ENCODE measurements at places on chromosomes 6 and 20. TPM values are rescaled to one million over a fixed set of nuclear protein-coding genes. Genes with fewer than 3 reads are reported as not detected.

Gene FAM209A
- 0.15 TPM for total RNA-seq

Gene TAGAP
- total RNA-seq, result not detected

Gene PGC
- 225 TPM for total RNA-seq

Gene CPNE5
- total RNA-seq, result not detected

Gene NDUFAF4
- 89.4 TPM for total RNA-seq

Gene TSBP1
- not detected for total RNA-seq

Gene HRH3
- 0.10 TPM for total RNA-seq

Gene SMLR1
- 104 TPM for total RNA-seq

Gene ACTL10
- total RNA-seq, result not detected

Gene RIPOR2
- total RNA-seq, result 0.06 TPM

- DNase-seq, result no peak
These were observed 90.3 kb downstream of the OLIG3 start for GRCh38 chr6:137403855-137404254.

GRCh38 chr6:97669191-97670031 is 386.4 kb upstream of the MMS22L start:
- DNase-seq, result no peak

- DNase-seq, result no peak
These were observed 18.4 kb upstream of the MCM9 start for GRCh38 chr6:118953391-118953790.

DNA sequence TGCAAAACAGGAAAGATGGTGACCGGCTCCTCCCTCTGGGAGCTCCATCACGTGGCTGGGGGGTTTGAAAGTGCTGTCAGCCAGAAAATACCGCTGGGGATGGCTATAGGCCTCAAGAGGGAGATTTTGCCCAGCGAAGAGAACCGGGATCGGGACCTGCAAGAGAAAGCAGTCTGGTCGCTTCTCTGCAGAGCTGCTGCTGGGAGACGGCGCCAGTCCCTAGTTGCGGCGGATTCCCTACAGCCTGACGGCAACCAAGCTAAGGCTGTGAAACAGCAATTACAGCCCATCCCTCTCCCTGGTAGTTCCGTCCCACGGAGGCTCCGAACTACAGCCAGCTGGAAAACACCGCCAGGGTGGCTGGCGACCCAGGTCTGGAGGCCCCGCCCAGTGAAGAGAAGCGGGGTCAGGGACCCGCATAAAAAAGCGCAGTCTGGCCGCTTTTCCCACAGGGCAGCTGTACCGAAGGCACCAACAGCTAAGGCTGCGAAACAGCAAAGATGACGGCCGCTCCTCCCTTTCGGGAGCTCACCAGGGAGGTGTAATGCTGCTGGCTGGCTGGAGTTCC is 238.1 kb upstream of the IRAK1BP1 start:
- DNase-seq, result no peak

DNA sequence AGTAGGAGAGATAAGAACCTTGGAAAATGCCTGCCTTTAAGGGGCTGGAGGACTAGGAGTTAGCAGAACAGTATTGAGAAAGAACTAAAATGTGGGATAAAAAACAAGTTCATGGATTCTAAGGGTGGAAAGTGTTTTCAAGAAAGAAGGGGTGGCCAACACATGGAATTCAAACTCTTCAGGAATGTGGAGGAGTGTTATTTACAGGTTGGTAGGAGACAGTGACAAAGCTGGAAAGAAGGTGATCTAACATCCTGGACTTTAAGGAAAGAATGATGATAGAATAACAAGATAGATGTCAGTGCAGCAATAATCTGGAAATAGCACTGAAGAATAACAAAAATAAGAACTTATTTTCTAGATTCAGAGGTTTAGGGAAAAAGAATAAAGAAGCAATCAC is 54.0 kb upstream of the TNFRSF21 start:
- no peak for DNase-seq

DNA sequence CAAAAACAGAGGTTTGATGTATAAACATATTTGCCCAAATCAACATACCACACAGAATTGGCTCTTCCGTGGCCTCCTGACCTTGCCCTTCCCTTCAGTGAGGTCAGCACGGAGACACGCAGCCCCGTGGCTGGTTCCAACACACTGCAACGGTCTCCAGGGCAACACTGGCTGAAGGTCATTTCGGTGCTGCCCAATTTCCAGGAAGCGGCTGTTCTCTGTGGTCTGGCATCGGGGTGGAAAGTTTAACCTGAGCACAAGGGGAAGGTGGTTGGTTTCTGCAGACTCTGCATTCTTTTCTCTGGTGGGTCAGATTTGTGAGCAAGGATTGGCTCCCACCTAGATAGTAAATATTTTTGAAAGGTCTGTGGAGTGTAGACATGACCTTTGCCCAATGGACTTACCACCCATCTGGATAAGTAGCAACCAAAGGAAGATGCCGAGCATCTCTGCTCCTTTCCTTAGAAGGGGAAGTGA is 177.6 kb upstream of the PHACTR1 start:
- peak; percentile 79 for DNase-seq

DNA sequence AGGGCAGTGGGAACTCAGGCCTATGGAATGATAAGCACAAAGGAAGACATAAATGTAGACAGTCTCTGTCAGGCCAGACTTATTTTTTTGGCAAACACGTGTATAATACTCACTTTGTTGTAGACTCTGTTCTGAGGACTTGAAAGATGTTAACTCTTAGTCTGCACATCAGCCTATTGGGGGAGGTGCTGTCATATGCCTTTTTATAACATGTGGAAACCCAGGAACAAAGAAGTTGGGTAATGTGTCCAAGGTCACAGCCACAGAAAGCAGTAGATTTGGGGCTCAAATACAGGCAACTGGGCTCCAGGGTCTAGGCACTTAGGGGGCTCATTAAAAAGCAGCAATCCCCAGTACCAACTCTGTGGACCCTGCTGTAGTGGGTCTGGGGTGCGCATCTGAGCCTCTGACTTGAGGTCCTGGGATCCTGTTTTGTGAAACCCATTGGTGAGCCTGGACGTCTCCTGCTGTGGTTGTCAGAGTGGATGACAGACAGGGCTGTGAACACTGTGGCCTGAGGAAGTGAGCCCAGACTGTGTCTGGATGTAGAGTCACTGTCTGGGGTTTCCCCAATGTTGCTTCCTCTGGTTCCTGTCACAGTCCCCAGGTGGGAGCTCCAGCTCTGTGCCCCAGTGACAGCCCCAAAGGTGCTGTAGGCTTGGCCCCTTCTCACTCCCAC is 50.0 kb downstream of the CDH26 start:
- no peak for DNase-seq

GRCh38 chr6:130136798-130137197 is 86.0 kb downstream of the SAMD3 start:
- no peak for DNase-seq

GRCh38 chr6:30690403-30691207 is at the start of gene NRM:
TSS of gene NRM (minus strand) at chr6:30690984. CDS start at chr6:30690974, 10 bp downstream.
- peak; percentile 78 for DNase-seq

DNA sequence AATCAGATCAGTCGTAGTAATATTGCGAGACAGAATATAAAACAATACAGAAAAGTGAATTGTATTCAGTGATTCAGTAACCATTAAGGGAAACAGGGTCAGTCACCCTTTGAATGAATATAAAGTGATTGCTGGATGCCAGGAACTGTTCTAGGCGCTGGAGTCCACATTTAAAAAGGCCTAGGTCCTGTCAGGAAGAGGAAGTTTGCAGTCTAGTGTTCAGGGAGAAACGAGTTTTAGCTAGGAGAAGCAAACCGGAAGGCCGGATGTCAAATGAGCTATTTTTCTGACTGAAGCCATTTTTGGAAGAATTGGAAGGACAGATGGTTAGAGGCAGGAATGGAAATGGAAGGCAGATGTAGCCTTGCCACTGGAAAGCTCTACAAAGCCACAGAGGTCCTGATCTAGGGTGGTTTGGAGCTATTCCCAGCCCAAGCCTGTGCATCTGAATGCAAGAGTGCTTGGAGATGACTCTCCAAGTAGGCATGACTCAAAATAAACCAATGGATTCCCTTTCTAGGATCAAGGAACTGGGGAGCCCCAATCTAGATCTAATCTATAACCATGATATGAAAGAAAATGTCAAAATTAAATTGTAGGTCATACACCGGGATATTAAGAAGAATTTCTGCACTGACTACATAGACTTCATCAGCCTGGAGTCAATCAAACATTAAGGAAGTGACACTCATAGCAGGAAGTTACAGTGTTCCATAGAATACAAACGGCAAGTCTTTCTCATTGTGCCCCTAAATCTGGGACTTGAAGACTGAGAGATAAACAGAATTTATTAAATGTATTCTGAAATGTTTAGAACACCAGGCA is 36.8 kb upstream of the CDKAL1 start:
- no peak for DNase-seq

DNA sequence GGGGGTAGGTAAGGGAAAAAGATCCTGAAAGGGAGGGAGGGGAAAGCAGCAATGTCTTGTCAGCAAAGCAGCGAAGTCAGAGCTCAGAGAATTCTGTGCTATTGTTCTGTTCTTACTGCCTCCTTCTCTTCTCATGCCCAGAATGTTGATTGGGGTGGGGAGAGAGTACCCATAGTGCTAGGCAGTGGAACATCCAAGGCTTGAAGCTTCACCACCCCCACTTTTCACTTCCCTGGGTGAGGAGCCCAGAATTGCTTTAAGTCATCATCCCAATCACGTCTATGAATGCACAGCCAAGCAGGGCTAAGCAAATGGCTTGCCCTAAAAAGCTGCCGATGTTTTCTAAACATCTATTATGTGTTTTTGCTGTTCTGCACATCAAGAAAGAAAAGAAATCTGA is 16.5 kb downstream of the REPS1 start:
- no peak for DNase-seq

GRCh38 chr20:61683721-61684120 is 382.0 kb downstream of the TAF4 start:
- no peak for DNase-seq

GRCh38 chr6:54102238-54102637 is 9.0 kb upstream of the MLIP start:
- no peak for DNase-seq

- DNase-seq, result no peak
These were observed 34.0 kb upstream of the COL10A1 start for GRCh38 chr6:116159782-116160524.

GRCh38 chr6:43246301-43247113 is 3.2 kb downstream of the TTBK1 start:
- DNase-seq, result peak; percentile 55

- peak; percentile 94 for DNase-seq
These were observed 10.1 kb downstream of the ALDH5A1 start for GRCh38 chr6:24504649-24505586.

DNA sequence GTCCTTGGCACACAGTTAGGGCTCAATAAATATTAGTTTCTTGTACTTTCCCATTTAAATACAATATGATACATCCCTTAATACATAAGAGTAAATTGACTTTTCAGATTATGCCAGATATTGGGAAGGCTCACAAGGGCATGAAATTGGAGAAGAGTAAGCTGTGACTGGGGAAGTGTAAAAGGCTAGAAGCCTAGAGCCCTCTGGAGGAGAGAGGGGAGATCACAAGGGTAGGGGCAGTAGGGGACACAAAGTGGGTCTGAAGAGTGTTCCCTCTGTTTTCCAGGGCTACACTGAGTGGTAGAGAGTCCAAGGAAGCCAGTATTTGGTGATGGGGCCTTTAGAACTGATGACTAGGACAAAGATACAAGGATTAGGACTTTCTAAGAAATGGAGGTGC is 562.9 kb upstream of the CHD6 start:
- DNase-seq, result no peak

Measured in HepG2 (cell line).